ENCODE measurements at places on chromosomes 4 and X.

DNA sequence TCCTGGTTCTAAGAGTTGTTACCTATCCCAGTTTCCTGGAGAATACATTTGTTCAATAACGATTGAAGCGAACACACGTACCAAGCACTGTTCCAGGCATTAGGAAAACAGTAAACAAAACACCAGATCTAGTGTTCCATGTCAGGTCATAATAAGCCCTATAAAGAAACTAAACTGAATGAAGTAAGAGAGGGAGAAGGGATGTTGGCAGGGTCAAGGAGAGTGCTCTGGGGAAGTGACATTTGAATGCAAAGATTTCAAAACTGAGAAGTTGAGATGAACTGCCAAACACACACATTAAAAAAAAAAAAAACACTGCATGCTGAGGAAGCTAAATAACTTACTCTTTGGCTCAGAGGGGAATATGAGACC lies 14.4 kb upstream of the ENAM start:
- DNase-seq = no peak

DNA sequence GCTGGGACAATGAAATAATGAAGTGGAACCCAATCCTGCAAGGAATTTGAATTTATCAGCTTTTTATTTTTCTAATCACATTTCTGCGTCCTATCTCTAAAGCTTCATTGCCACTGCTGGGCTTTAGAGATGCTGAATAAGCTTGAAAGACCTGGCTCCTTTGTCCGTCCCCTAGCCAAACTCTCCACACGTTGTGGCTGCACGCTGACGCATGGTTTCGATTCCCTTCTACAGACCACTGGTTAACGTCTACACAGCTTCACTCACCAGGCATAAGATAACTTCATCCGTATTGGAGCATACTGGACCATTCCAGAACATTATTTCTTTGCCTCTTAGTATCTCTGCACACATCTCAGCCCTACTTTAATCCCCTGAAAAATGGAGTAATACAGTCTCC lies 31.2 kb downstream of the SPANXN3 start:
- DNase-seq = no peak

DNA sequence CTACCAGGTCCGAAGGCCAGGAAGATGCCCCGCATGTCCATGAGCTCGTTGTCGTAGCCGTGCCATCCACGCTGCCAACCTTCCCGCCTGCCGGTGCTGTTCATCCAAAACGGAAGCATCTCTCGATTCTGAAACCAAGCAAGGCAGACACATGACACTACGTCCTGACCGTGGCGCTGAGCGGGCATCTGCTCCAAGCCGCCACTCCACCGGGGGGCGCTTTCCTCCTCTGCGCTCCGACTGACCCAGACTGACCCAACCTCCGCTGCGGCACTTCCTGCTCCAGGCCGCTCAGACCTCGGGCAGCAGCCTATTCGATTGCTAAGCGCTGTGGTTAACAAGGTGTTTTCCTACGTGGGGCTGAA lies 120.5 kb downstream of the ENPP6 start:
- no peak for DNase-seq

DNA sequence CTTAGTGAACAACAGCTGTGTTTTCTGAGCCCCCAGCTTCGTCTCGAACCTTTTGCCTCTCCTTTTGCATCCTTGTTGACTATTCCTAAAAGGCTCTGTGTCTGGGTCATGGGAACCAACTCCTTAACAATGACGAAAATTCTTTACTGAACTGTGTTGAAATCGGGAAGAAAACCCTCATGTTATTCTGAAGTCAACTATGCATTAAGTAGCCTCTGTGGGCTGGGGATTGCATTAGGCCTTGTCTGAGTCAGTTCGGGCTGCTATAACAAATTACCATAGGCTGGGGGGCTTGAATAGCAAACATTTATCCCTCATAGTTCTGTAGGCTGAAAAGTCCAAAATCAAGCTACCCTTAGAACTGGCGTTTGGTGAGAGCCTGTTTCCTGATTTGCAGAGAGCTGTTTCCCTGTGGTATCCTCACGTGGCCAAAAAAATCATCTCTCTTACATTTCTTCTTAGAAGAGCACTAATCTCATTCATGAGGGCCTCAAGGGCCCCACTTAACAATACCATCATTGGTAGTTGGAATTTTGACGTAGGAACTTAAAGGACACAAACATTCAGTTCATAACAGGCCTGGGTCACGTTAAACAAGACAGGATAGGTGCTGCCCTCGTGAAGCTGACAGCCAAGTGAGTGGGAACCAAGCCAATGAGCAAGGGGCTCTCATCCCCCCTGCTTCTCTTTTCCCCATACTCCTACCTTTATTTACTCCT lies 75.9 kb downstream of the CLNK start:
- DNase-seq = no peak

DNA sequence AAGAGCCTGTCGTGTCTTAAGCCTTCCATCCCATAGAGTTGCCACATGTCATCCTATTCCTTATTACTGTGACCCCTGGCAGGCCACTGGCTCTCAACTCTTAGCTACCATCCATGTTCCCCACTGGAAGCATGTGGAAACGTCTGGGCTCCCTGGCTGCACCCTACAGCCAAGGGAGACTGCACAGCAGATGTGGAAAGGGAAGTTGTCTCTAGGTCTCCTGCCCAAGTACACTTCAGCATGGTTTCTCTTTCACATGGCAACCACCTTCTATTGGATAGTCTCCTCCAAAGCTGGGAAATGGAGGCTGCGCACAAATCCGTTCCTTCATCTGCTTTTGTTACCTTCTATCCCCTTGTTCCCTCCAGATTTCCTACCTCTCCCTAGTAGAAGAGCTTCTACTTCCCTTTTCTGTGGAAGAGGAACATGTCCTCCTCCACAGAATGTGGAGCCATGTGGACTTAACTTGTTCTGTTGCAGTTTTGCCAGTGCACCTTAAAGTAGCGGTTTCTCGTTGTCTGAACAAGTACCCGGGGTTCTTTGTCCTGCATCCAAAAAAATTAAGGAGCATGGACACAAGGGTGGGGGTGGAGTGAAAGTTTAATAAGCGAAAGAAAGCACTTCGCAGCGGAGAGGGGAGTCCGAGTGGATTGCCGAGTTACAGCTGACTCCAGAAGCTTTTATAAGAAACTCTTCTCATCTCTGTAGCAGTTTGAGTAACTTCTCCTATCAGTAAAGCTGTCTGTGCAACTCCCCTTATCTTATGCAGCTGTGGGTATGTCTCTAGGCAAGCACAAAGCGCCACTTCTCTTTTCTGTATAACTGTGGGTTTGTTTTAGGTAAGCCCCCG lies 52.5 kb downstream of the HMGB2 start:
- DNase-seq = no peak

DNA sequence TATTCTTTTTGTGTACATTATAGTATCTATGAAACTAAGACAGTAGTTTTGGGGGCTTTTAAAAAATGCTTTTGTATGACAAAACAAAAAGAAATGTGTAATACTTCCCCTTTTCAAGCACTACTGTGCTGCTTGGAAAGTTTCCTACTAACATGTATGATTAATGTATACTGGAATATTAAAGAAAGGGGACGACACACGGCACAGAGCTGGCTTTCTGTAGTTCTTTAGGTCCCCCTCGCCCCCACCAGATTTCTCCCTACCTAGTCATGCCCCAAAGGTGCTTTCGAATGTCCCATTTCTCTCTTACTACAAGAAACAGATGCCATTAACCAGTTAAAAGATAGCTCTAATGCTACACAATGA lies 1.6 kb upstream of the AP1S2 start:
- no peak for DNase-seq

- DNase-seq = no peak
These were observed 51.2 kb upstream of the HCCS start for GRCh38 chrX:11059933-11060332.

GRCh38 chr4:100849319-100849718 lies 331.5 kb upstream of the EMCN start:
- no peak for DNase-seq

- DNase-seq = no peak
These were observed 119.0 kb upstream of the MID1 start for GRCh38 chrX:10739426-10739825.

- no peak for DNase-seq
These were observed 39.5 kb upstream of the RELL1 start for GRCh38 chr4:37725718-37726117.

GRCh38 chr4:94669672-94670664 lies 87.8 kb upstream of the BMPR1B start:
- DNase-seq = no peak

GRCh38 chr4:41883988-41884734 lies 51.1 kb upstream of the TMEM33 start:
- DNase-seq = no peak

Measured in 8988T (cell line).